ENCODE measurements at places on chromosomes 6 and 20.

DNA sequence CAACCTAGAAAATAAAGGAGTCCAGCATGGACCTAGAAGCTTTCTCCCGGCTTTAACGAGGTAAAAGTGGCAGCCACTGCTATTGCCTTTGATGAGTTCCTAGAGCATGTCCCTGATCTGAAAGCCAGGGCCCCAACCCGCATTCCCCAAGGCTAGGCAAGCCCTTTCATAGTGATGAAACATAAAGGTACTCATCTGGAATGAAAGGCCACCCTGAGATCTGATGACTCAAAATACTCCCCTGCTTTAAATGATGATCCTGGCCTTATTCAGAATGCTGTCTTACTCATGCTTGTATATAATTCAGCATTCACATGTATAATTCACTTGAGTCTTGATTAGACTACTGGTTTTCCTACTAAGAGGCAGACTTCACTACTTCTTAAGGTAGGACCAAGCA is 21.3 kb downstream of the TTPAL start:
- no peak for DNase-seq

DNA sequence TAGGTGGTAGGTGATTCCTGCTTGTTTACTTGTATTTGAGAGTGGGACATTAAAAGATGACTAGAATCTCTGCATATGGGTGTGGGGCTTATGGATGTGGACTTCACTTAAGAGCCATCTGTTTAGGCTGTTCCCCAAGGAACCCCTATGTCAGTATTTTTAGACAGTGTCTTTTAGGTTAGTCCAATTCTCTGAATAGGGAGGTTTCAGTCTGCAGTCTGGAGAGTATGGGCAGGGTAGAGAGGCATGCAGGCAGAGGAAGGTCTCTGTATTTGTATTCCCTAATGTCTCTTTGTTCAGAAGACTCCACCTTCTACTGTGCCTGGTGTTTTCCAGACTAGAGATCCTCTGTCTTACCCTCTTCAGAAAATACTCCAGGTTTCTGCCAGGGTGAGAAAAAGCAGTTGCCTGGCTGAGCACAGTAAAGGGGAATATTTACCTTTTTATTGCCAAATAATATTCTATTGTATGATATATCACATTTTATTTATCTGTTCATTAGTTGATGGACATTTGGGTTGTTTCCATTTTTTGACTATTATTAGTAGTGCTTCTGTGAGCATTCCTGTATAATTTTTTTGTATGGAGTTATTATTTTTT is 19.1 kb downstream of the SLX4IP start:
- DNase-seq: no peak

GRCh38 chr20:63054681-63055240 is 48.0 kb upstream of the BHLHE23 start:
- DNase-seq: no peak

DNA sequence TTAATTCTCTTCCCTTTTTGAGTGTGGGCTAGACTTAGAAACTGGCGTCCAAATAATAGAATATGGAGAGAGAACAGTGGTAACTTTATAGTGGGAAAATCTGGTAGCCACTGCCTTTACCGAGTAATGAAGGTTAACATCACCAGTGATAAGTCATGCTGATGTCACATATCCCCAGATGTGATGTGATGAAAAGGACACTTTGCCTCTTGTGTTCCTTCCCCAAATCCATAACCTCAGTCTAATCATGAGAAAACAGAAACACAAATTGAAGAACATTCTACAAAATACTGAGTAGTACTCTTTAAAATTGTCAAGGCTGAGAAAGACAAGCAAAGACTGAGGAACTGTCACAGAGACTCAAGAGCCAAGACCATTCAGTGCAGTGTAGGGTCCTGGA is 17.8 kb downstream of the ANKS1A start:
- no peak for DNase-seq

DNA sequence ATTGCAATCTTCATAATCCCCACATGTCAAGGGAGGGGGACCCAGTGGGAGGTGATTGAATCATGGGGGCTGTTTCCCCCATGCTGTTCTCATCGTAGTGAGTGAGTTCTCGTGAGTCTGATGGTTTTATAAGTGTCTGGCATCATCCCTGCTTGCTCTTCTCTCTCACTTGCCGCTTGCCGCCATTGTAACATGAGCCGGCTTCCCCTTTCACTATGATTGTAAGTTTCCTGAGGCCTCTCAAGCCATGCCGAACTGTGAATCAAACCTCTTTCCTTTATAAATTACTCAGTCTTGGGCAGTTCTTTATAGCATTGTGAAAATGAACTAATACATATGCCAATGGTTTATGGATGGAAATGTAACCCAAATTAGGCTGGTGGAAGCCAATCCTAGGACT is 109.4 kb upstream of the AKAP12 start:
- DNase-seq: no peak

- no peak for DNase-seq
These were observed 9.2 kb upstream of the TFAP2A start for GRCh38 chr6:10424040-10424439.

- DNase-seq: no peak
These were observed 23.9 kb upstream of the NAA20 start for GRCh38 chr20:19992996-19993908.

- no peak for DNase-seq
These were observed 32.7 kb downstream of the KATNA1 start for GRCh38 chr6:149615805-149616204.

- DNase-seq: no peak
These were observed 173.9 kb upstream of the TFAP2D start for GRCh38 chr6:50539447-50539846.

- no peak for DNase-seq
These were observed 136.5 kb downstream of the RIMS1 start for GRCh38 chr6:72022830-72023229.

GRCh38 chr6:105137388-105137787 is 42.4 kb downstream of the POPDC3 start:
- DNase-seq: no peak

DNA sequence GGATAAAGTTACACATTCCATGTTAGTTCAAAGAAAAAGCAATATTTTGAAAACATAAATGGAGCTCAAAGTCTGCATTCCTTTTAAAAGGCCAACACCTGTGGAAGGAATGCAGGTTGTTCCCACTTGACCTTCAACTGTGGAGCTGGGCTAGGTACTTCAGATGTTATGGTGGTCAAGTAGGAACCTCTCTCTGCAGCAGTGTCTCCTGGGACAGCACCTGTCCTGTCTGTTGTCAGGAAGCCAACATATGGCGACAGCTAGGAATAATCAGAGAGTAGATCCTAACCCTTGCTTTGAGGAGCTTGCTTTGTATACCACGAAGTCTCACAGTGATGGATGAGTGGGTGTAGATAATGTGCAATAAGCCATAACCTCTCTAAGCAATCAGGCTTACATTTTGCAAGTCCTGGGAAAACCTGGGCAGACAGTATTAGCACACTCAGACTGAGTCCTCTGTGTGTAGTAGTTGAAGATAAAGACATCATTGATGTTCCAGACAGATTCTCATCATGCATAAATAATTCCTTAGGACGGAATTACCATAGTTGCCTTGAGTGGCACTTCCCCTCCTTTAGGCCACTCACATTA is 347.5 kb downstream of the PRL start:
- no peak for DNase-seq

DNA sequence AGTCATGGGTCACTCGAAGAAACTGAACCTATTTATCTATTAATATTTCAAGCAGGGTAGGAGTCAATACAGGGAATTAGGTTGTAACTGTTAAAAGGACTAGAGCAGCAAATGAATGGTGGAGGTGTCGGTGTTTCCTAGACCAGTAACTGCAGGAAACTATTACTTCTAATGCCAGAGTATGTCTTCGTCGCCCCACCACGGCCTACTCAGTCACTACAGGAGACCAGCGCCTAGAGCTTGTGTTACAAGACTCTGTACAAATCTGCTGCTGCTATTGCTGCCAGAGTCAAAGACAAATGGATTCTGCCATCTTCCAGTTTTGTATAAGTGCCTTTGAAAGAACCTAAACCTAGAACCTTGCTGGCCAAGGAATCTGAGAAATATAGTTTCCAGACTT is 343.9 kb downstream of the SOX4 start:
- DNase-seq: no peak
